ENCODE measurements at places on chromosomes 5 and 9. TPM values are rescaled to one million over a fixed set of nuclear protein-coding genes. Genes with fewer than 3 reads are reported as not detected.

GRCh38 chr5:68395926-68396511, 180.5 kb downstream of the PIK3R1 start:
- DNase-seq = no peak

DNA sequence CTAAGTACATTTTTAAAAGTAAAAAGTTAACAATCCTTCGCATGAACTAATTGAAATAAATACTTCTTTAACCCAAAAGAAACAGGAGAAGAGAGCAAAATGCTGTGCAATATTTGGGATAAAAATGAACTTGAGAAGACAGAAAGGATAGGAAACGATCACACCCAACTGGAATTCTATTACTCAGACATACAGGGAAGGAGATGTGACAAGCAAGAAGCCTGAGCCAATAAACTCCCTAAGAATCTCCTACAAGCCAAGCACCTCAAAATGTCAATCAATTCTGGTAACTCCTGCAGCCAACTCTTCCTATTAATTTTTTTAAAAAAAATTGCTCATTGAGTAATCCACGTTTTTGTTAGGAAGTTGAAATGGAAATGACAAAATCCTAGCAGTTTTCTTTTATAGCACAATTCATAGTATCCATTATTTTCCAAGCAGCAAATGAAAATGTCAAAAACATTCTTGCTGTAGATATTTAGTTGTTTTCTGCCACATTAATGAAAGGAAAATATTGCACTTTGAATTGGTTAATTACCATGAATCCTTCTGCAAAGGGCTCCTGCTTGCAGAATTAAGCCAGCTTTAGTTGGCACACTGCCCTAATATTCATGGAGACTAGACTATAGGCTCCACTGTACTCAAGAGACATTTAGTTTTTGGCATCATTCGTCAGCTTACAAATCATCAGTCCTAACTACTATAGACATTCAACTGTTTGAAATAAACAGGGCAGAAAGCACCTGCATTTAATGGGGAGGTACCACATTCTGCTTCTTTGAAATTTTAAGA, 89.0 kb downstream of the RFX3 start:
- no peak for DNase-seq

DNA sequence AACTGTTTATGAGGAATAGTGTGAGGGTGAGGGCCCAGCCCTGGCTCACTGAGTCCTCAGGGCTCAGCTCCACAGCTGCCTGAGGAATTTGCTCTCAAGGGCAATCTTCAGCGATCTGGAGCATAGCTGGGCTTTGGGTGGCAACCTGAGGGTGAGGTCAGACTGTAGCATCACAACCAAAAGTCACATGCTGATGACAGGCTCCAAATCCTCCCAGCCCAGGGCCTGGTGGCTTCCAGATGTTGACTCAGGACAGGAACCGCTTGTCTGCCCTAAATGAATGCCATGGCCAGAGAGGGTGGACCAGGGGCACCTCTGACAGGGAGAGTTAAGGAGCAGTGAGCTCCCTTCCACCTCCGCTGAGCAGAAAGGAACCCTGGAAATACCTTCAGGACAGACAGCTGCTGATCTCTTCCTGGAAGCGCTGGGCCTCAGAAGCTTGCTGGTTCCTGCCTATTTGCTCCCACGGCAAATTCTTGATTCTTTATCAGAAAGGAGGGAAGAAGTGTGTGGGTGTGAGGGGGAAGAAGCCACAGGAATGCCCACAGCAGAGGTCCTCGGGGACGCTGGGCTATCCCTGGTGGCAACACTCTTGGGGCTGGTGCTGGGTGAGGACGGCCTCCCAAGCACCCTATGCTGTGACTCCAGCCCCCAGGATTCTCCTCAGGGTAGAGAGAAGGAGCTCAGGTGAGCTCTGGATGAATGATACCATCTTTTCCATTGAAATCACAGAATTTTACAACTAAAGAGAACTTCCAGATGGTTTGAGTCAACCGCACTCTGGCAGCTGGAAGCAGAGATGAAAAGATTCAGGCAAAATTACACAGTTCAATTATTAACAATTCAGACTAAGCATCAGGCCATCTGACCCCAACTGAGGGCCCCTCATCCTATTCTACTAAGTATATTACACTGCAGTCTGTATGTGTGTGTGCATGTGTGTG, 13.8 kb upstream of the CTSL start:
- no peak for DNase-seq

DNA sequence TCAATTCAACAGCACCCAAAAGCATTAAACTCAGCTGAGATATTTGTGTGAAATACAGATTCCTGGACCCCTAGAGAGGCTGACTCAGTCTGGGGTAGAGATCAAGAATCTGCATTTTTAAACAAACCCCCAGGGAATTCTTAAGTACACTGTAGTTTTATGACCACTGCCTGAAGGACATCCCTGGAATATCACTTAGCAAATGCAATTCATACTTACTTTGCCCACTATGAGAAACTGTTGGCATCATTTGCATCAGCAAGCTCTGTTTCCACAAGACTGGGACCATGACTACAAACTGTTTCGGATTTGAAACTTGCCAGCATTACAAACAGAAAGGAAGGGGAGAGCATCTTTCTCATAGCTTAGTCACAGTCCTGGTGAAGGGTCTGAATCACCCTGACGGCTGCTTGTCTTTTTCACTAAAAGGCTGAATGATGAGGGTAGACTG, 63.7 kb downstream of the MLLT3 start:
- no peak for DNase-seq

The PLAC8L1 gene
- total RNA-seq = not detected
